ENCODE measurements at places on chromosomes 16 and 17.
A peak's percentile ranks its signal among the peaks of the same experiment; 100 is the strongest.

DNA sequence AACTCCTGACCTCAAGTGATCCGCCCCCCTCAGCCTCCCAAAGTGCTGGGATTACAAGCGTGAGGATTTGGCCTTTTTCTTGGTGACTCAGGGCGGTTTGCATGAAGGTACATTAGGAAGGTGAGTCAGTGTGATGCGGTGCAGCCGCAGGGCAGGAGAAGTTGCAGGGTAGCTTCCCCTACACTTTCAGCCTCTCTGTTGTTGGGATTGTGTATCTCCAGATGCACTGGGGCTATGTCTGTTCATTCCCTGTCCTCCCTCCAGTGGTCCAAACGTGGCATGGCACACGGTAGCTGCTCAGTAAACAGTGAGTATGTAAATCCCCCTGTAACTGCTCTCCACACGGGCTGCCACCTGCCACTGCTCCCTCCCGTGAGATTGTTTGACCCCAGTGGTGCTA lies 109.1 kb upstream of the CDC42EP4 start:
- no peak for DNase-seq

DNA sequence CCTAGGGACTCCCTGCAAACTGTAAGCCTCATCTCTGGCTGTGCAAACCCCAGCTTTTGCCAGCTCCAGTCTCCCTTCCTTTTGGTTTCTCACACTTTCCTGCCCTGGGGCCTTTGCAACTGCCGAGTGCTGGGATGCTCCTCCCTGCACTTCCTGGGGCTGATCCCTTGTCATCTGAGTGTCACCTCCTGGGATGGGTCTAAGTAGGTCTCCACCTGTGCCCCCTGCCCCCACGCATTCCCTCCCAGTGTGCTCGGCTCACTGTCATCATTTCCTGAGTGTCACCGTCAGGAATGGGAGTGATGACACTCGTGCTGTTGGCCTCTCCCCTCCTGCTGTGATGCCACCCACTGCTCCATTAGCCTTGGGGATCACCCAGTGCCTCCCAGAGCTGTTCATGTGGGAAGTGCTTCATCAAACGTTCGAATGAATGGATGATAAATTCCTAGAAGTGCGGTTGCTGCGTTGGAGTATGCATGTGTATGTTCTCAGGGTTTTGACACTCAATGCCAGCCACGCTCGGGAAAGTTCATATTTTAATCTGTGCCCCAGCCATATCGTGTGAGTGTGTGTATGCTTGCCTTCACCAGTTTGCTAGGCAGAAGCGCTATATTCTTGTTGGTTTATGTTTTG lies 189.9 kb downstream of the NTN1 start:
- no peak for DNase-seq

GRCh38 chr17:42774066-42774745 lies 957 bp downstream of the VPS25 start:
- DNase-seq, result no peak

DNA sequence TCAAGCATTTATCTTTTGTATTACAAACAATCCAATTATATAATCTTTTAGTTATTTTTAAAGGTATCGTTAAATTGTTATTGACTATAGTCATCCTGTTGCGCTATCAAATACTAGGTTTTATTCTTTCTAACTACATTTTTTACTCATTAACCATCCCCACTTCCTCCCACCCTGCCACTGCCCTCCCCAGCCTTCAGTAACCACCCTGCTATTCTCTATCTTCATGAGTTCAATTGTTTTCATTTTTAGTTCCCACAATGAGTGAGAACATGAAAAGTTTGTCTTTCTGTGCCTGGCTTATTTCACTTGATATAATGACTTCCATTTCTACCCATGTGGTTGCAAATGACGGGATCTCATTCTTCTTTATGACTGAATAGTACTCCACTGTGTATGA lies 94.1 kb upstream of the MYOCD start:
- no peak for DNase-seq

- no peak for DNase-seq
These were observed 69.6 kb downstream of the RNF213 start for GRCh38 chr17:80330276-80330675.

GRCh38 chr16:74748616-74749026 lies 26.0 kb downstream of the FA2H start:
- no peak for DNase-seq

GRCh38 chr16:53707671-53708070 lies 3.7 kb downstream of the FTO start:
- no peak for DNase-seq

DNA sequence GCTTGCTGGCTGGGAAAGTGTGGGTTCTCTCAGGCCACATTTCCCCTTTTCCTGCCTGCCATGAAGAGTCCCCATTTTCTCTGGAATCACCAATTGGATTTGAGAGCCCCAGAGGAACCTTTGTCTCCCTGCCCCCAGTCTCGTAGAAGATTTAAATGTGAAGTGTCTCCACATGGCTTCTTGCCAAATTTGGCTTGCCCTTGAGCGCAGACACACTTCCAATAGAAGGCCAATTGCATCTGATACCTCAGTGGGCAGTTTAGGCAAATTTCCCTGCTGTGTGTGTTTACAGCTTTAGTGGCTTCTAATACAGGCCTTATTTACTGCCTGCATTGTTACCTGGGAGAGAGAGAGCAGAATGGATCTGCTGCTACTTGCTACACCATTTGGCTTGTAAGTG lies 29.7 kb downstream of the CDK5R1 start:
- no peak for DNase-seq

GRCh38 chr16:86762095-86762494 lies 183.7 kb downstream of the FOXL1 start:
- DNase-seq, result no peak

- DNase-seq, result no peak
These were observed 17.9 kb upstream of the ALOX15B start for GRCh38 chr17:8020776-8021564.

- DNase-seq, result no peak
These were observed 9.1 kb upstream of the TMEM92 start for GRCh38 chr17:50265212-50265611.

- peak; percentile 94 for DNase-seq
These were observed at the start of gene MIEN1 for GRCh38 chr17:39730095-39730921. MIEN1 (minus strand) TSS chr17:39730532; CDS start chr17:39730495, 37 bp downstream.

DNA sequence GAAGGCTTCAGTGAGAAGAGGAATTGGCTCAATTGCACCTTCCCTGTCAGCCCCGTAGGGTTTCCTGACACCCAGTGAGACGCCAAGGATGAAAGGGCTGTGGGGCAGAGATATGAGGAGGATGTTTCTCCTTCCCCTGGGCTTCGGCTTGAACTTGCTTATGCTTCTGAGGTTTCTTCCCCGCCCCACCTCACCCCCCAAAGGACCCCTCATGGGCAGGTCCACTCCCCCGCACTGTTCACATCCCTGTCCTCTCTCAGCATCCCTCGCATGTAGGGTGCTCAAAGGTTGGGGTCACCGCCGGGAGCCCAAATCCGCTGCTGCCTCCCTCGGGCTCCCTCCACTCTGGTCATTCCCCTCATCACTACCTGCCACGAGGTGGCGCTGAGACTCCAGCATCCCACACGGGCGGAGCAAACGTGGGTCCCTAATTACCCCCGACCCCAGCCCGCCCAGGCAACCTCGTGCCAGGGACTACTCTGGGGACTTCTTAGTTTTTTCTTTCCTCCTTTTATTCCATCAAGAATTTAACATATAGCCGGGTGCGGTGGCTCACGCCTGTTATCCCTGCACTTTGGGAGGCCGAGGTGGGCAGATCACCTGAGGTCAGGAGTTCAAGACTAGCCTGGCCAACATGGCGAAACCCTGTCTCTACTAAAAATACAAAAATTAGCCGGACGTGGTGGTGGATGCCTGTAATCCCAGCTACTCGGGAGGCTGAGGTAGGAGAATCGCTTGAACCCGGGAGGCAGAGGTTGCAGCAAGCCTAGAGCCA lies 3.3 kb upstream of the TRARG1 start:
- DNase-seq, result peak; percentile 58

DNA sequence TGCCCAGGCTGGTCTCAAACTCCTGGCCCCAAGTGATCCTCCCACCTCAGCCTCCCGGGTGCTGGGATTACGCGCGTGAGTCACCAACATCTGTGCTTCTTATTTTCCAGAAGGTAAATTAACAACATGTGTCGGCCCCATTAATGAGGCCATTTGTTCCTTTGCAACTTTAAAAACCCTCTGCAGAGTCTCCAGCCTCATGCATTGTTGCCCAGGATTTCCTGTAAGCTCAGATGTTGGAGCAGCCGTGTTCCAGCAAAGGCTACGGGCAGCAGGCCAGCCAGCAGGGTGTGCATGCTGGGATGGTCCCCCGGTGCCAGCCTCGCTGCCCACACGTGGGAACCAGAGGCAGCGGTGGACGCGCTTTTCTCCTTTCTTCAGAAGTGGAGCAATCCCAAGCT lies 19.1 kb upstream of the HEXD start:
- no peak for DNase-seq

DNA sequence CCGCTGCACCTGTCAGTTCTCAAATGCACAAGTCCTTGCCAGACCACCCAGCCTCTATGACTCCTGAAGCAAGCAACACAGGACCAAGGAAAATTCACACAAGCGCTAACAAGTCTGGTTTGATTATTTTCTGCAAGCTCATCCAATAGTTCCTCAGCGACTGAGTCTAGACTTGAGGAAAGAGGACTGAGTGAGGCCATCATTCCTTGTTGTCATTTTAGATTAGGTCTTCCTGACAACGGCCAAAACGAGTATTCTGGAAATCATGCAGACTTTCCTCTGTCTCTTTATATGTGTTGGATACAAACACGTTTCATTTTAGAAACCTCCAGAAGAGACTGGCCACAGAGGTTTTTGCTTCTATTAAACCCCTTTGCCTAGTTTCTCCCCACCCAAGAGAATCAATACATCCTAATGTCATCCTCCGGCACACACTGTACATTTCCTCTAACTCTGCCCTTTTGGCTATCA lies 561 bp downstream of the CCDC47 start:
- DNase-seq, result no peak

All from activated T-cell treated with anti-CD3 and anti-CD28 coated beads for 48 hours (primary cell).